ENCODE measurements at places on chromosomes 5 and 9.

GRCh38 chr9:37104183-37104889 is 16.0 kb upstream of the ZCCHC7 start:
- DNase-seq, result no peak

DNA sequence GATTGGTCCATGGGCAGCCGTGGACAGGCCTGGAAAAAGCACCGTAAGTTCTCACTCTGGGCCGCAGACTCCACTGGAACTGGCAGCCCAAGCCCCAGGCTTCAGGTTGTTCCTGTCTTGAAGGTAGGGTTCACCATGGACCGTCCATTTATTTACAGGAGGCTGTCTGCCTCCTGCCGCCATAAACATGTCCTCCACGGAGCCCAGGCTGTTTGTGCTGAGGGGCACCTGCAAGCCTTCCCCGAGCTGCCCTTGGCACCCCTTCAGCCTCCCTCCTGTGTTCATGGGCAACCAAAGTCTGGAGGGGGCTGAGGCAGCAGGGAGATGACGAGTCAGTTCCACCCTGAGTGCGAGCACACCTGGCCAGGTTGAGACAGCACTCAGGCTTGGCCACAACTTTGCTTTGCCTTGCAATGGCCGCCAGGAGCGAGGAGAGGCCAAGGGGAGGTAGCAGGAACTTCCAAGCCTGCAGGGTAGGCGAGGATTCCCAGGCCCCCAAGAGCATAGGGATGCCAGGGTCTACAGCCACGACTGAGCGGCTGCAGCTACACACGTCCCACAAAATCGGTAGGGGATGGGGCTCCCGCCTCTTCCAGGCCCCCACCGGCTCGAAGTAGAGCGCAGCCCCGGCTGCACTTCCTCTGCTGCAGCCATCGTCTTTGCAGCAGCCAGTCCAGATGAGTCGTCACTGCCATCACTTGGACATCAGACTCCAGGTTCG is 1625.6 kb upstream of the ACO1 start:
- no peak for DNase-seq

- no peak for DNase-seq
Measured at GRCh38 chr5:63602971-63603370, 359.3 kb downstream of the HTR1A start.

- no peak for DNase-seq
Measured at GRCh38 chr9:87650611-87651295, 75.2 kb upstream of the CTSL start.

DNA sequence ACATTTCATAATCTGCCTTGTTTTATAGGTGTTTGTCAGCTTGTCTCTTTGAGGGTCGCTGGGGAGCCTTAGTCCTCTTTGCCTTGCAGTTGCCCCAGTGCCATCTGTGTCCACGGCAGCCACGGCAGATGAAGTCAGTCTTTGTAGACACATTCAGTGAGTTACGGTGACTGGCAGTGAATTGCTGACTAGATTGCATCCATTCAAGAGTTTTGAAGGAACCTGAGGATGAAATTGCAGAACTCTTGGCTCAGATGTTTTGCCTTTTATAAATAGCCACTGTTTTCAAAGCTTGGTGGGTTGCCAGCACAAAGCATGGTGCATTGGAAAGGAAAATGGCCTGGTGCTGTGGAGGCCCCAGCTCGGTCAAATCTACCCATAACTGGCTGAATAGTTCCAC is 125.6 kb downstream of the TRIO start:
- no peak for DNase-seq

DNA sequence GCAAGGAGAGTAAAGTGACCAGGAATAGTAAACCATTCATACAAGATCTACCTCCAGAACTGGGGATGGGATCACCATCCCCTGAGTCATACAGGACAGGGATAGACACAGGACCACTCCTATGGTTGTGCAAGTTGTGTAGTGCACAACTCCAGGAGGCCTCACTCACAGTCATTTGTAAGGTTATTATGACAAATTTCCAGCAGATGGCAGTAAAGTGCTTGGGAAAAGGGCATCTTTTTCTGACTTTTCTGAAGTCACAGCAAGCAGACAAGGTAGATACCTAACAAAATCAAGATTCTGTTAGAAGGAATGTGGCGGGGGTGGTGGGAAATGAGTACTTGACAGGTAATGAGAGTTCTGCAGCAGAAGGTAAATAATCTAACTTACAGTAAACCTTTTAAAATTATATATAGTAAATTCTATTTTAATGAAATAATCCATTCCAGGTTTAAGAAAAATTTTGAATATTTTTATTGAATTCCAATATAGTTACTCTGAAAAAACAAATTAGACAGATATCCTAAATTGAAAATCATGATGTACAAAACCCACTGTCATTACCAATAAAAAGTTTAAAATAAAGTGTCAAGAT is 16.7 kb upstream of the KIF27 start:
- no peak for DNase-seq

GRCh38 chr5:157059093-157059539 is at the start of gene HAVCR1:
Gene HAVCR1 (minus strand): TSS chr5:157059116. CDS start chr5:157057943, 1,173 bp downstream.
- DNase-seq, result no peak

- DNase-seq, result no peak
Measured at GRCh38 chr9:126222363-126222834, 104.2 kb upstream of the MVB12B start.

- DNase-seq, result no peak
Measured at GRCh38 chr9:26786564-26786963, 106.0 kb downstream of the CAAP1 start.

GRCh38 chr5:69011910-69012309 is 81.9 kb upstream of the SLC30A5 start:
- no peak for DNase-seq

DNA sequence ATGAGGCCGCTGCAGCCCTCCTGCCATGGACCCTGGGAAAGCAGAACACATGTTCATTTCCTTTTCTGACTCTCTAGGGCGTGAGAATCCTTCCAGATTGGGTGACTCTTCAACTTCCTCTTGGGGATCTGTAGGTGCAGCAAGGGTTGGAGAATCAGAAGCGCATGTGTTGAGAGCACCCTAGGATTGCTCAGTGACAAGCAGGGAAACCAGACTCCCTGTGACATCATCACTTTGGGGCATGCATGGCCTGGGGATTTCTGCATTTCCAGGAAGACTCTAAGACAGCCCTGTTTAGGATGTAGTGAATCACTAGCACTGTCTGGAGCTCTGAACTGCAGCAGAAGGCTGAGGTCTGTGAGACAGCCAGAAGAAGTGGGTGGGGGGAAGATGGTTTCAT is 15.1 kb upstream of the LCP2 start:
- no peak for DNase-seq

GRCh38 chr5:95083606-95084005 is 201.3 kb downstream of the MCTP1 start:
- no peak for DNase-seq

- DNase-seq, result no peak
Measured at GRCh38 chr5:138655530-138656190, 80.5 kb upstream of the HSPA9 start.

DNA sequence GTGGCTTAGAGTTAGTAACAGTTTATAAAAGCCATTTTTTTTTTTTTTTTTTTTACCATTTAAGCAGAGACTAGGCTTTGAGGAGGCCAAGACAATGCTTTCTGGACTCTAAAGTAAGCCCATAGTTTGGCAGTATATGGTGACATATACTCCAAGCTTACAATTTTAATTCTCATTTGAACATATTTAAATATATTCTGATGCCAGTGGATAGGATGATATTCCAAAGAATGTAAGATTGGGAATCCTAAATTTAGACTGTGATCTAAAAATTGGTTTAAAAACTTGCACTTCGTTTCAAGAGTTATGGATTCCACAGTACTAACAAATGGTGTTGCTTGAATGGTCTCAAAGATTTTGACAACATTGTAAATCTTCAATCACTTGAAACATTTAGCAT is 112.1 kb downstream of the CWC27 start:
- DNase-seq, result no peak

GRCh38 chr5:72692231-72692637 is 124.2 kb upstream of the TNPO1 start:
- no peak for DNase-seq

DNA sequence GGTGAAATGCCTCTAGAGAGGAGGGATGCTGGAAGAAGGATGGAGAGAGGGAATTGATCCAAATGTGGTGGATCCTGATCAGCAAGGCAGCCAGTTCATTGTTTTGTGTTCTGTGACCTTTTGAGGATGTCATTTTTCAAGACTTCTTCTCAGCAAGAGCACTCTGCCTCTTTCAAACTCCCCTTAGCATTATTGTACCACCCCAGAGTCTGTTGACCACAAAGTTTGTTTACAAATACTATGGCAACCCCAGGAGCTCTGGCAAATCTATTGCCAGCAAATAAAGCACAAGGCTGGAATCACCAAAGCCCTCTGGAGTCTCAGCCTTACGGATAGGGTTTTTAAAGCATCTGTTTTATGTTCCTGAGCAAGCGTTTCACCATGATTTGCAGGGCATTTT is 76.2 kb upstream of the SLC1A3 start:
- DNase-seq, result no peak

- no peak for DNase-seq
Measured at GRCh38 chr9:78013934-78014333, 17.7 kb downstream of the GNAQ start.

DNA sequence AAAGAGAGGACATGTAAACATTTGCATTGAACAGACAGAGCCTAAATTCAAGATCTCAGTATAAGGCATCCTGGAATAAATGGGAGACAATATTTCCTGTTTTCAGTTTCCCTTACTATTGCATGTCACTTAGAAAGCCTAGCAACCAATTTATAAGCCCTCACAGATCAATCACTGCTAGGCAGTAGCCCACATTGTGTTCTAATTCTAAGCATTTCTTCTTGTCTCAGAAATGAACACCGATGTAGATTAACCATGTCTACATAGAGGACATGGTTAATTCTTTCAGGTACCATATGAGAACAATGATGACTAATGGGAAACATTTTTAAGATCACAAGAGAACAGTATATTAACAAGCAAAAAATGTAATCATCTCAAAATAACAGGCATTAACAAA is 79.6 kb upstream of the HMHB1 start:
- DNase-seq, result no peak

- no peak for DNase-seq
Measured at GRCh38 chr9:110802416-110803035, 133.9 kb downstream of the MUSK start.

DNA sequence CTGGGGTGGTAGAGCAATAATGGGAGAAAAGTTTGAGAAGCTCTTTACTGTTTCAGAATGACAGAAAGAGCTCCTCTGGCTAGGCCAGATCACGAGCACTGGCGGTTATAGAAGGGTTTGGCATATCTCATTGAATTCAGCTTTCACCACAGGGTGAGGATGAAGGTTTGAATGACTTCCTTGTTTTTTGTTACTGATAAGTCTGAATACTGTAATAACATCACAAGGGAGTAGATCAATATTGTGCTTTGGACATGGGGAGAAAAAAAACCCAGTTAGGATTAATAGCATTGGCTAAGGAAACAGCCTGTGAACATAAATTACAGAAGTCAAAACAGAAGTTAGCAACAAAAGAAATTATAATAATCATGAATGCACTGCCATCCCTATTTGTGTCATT is 9.4 kb downstream of the PHAX start:
- no peak for DNase-seq

- DNase-seq, result no peak
Measured at GRCh38 chr5:123382252-123382651, 41.0 kb downstream of the CEP120 start.

DNA sequence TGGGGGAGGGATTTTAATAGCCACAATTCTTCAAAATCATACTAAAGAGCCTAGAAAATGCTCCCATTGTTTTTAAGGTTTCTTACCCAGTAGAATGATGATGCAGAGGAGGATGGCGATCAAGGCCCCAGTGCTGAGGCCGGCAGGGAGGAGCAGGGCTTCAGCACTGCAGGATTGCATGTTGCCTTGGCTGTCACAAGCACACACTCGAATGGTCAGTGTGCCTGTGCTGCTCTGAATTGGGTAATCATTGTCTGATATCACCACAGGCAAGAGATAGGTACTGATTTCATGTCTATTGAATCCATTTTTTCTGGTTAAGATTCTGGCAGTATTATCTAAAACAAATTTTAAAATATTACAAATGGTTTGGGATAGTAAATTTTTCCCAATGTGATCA is 153.3 kb downstream of the CDH10 start:
- DNase-seq, result no peak

- no peak for DNase-seq
Measured at GRCh38 chr5:52961274-52961681, 27.9 kb upstream of the ITGA2 start.

GRCh38 chr5:141439411-141440141 is 9.3 kb downstream of the PCDHGA12 start:
- no peak for DNase-seq

DNA sequence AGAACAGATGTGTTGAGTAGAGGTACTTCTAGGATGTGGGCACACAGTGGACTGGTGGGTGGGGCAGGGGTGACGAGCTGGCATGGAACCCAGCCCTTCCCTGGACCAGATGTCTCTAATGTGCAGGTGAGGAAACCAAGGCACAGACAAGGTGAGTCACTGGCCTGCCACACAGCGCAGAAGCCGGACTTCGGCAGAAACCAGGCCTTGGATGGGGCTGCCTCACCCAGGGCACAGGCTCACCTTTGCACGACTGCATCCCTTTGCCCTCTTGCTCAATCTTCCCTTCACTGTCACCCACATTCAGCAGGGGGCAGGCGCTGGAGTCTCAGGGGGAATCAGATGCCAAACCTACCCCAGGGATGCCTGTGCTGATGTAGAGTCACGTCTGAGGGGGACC is 65.4 kb upstream of the LMX1B start:
- no peak for DNase-seq

DNA sequence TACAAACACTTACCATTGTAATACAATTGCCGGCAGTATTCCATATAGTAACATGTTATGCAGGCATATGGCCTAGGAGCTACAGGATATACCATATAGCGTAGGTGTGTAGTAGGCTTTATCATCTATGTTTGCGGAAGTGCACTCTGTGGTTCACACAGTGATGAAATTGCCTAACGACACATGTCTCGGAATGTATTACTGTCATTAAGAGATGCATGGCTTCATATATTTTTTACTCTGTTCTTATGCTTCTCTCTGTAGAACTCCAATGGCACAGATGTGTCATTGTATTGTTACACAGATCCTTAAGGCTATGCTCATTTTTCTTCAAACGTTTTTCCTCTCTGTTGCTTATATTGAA is 19.2 kb upstream of the ANKRD18A start:
- no peak for DNase-seq

- no peak for DNase-seq
Measured at GRCh38 chr5:59744531-59744992, 149.0 kb downstream of the PDE4D start.

- DNase-seq, result no peak
Measured at GRCh38 chr9:99576002-99576401, 245.7 kb upstream of the NR4A3 start.

DNA sequence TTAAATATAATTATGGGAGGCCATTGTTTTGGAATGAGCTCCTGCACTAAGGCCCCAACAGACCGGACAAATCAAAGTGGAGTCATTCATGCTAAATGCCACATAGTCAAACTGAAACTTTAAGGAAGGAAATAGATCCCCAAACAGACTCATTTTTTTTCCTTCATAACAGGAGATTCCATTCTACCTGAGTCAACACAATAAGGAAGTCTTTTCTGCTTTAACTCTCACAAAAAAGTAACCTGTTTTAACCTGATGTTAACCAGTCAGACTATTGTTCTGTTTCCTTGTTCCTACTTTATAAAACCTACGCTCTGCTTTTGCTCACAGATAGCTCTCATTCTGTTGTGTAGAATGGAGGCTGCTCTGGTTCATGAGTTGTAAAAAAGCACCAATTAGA is 234.9 kb downstream of the YTHDC2 start:
- DNase-seq, result no peak

All from left renal pelvis (tissue), 4 donors.